Activated CD4-positive, alpha-beta T cell treated with anti-CD3 and anti-CD28 coated beads, Interleukin-2, amount 50 U/mL, for 16 hours (primary cell): ENCODE measurements at places on chromosomes 5 and 9.

DNA sequence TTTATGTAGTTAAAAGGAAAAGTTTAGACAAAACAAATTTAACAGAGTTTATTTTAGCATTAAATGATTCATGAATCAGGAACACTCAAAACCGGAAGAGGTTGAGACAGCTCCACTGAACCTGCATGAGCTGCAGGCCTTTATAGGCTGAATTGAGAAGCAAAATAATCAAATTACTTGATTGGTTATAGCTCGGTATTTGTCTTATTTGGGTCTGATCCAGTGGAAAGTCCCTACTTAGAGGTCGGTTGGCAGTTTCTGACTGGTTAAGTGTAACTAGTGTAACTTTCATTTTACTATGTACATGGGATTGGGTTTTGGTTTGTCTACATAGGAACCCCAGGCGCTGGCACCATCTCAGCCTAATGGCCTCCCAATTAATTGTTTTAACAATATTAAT, 74.1 kb upstream of the PIK3R1 start:
- peak; percentile 38 for DNase-seq

DNA sequence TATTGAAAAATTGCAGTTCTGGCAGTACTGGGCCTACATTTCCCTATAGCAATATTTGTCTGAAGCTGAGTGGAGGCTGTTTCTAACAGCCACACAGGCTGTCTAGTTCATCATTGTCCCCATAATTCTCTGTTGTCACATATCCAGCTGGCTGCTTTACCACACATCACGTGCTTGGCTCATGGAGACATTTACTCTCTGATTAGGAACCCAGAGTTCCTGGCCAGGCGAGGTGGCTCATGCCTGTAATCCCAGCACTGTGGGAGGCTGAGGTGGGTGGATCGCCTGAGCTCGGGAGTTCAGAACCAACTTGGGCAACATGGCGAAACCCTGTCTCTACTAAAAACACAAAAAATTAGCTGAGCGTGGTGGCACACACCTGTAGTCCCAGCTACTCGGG, 81.4 kb downstream of the PGM5 start:
- DNase-seq, result no peak

- DNase-seq, result no peak
Measured at GRCh38 chr9:38012767-38013450, 56.1 kb downstream of the SHB start.

DNA sequence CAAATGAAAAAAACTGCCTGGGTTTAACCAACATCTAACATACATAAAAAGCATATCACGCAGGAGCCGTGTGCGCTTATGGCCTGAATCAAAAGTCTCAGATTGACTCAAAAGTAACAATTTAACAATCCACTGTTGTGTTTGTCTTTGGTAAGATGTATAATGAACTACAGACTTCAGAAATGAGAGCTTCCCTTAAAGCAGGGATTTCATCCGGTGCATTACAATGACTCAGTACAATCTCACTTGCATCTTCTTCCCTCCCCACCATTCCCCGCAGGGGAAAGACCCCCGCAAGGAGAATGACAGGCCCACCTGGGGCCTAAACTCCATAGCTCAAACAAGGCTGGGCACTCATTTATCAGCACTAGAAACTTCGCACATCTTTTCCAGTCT, 1.4 kb downstream of the ZFR start:
- peak; percentile 80 for DNase-seq

DNA sequence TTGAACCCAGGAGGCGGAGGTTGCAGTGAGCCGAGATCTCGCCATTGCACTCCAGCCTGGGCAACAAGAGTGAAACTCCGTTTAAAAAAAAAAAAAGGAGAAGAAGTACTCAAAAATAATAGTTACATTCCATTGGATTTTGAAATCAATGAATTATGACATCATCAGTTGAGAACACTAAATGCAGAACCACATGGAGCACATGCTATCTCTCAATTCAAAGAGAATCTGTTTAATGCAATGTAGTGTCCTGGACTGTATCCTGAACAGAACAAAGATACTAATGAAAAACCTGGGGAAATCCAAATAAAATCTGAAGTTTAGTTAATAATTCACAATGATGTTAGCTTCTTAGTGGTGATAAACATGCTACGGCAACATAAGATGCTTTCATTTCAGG, 20.3 kb downstream of the CDC14B start:
- no peak for DNase-seq

DNA sequence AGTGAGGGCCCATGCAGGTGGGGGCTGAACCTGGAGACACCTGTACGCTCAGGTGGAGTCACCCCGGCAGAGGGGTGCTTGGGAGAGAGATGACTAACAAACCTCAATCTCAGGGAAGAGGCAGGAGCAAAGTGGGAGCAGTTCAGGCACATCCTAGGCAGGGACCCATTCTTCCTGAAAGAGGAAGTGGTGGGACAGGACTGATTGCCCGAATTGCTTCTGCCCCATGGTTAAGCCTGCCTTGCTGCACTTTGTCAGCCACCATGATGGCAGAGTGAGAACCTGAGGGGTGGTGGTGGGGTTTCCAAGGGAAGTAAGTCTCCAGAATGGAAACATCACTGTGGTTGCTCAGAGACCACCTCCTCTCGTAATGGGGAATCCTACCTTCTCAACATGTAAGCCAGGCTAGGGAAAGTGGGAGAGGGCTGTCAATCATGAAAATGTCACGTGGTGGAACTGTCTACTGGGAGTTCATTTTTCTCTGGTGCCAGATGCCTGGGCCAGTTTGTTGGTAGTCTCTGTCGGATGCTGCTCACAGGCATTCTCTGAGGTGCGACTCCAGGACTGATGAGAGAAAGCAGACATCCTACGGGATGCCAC, 150.4 kb downstream of the HSPA4 start:
- DNase-seq, result no peak

- DNase-seq, result peak; percentile 35
Measured at GRCh38 chr5:149264439-149265067, 7.1 kb upstream of the AFAP1L1 start.

DNA sequence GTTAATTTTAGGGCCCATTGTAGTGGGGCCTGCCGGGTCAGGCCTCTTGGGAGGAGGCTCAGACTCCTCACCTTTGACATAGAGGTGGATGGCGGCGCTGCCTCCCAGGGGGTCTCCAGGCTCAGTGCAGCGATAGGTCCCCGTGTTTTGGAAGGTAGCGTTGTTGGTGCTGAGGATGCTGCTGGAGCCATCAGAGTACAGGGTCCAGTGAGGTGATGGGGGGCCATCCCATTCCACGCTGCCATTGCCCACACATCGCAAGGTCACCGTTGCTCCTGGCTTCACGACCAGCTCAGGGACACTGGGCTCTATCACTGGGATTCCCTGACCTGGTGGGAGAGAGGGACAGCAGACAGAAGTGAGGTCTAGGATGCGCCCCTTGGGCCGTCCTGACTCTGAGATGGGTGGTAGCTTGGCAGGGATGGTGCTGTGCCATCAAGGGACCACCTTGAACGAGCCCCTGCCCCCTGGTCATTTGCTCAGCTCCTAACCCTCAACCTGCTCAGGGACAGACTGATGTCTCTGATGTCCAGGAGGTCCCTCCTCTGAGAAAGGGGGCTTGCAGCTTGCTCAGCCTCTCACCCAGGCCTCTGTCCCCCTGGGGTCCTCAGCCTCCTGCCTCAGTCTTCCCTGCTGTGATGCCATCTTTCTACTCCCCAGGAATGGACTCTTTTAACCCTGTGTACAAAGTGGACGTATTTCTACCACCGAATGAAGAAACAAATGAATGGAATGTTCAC, 5.5 kb downstream of the CSF1R start:
- no peak for DNase-seq

DNA sequence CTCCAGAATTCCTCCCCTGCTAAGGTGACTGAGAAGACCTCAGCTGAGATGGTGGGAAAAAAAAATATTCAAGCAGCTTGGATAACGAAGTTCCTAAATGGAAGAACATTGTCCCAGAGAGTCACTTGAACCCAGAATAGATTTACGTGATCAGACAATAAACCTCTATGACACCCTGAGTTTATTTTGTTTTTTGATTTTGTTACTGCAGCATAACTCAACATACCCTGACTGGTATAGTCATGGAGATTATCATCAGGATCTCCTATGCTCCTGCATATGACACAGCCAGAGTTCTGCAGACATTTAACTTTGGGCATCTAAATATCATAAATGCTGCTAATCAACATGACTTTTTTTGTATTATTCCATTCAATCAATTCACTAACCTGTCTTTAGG, 282.9 kb downstream of the RASEF start:
- no peak for DNase-seq

DNA sequence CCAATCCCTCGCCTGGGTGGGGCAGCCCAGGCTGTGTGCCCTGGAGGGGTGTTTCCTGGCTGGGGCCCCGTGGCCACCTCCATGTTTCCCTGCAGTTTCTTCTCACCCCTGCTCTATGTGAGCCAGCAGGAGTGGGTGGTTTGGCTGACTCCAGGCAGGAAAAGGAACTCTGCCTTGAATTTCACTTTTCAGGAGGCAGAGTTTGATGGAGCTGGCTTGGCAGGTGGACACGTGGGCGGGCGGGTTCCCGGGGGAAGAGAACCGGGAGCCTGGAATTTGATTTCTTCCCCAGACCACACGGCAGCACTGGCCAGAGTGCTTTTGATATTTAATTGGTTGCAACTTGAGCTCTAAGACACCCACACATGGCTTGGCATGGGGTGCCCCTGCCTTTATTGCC, 119.8 kb upstream of the PANK3 start:
- no peak for DNase-seq

DNA sequence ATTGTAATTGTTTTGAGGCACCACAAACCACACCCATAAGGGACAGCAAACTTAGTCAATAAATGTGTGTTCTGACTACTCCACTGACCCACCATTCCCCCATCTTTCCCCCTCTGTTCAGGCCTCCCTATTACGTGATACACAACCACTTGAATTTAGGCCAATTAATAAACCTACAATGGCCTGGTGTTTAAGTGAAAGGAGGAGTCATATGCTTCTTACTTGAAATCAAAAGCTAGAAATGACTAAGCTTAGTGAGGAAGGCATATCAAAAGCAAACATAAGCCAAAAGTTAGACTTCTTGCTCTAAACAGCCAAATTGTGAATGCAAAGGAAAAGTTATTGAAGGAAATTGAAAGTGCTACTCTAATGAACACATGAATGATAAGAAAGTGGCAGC, 14.6 kb downstream of the ZBTB43 start:
- DNase-seq, result peak; percentile 78

- no peak for DNase-seq
Measured at GRCh38 chr5:78108564-78108963, 185.9 kb downstream of the AP3B1 start.

- DNase-seq, result no peak
Measured at GRCh38 chr9:96440671-96441199, 9.2 kb upstream of the HABP4 start.

GRCh38 chr9:134442486-134443173, 116.4 kb downstream of the RXRA start:
- DNase-seq, result no peak

DNA sequence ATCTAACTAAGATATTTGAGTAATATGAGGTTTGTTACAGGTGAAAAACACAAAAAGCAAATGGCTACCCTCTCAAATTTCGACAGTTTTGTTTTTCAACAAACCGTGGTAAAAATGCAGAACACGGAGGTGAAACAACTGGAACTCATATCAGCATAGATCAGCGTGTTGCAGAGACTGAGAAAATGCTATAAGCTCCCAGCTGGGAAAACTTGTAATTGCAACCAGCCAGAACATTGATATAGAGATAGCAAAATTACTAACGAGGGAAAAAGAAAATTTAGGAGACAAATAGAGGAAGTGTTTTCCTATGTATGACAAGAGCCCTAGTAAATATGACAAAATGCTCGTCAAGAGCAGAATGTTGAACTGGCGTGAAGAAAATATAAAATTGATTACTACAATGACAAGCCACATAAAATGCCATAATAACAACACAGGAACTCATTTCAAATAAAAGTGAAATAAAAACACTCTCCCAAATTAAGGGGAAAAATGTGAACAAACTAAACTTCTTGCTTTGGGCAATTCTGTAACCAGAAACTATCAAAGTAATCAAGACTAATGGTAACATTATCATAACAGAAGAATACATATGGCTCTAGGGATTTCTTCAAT, 1989.8 kb downstream of the EFNA5 start:
- DNase-seq, result no peak

DNA sequence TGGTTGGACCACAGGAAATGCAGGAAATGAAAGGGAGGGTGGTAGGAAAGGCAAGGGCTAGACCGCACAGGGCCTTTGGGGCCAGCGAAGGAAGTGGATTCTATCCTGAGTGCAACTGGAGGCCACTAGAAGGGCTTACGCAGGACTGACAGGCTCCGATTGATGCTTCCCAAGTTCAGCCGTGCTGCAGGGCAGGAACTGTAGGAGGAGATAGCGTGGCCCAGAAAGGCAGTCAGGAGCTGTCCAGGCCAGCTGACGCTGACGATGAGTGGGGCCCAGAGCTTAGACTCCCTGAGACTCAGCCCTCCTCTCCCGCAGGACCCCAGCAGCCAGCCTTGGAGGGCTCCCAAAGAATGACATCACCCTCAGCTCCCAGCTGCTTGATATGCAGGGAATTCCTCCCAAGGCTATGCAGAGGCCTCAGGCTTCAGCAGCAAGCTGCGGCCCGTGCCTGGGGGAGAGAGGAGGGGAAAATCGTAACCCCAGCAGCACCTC, 48.8 kb downstream of the KCNIP1 start:
- DNase-seq, result no peak

- peak; percentile 25 for DNase-seq
Measured at GRCh38 chr9:1837453-1838084, 177.6 kb upstream of the SMARCA2 start.

DNA sequence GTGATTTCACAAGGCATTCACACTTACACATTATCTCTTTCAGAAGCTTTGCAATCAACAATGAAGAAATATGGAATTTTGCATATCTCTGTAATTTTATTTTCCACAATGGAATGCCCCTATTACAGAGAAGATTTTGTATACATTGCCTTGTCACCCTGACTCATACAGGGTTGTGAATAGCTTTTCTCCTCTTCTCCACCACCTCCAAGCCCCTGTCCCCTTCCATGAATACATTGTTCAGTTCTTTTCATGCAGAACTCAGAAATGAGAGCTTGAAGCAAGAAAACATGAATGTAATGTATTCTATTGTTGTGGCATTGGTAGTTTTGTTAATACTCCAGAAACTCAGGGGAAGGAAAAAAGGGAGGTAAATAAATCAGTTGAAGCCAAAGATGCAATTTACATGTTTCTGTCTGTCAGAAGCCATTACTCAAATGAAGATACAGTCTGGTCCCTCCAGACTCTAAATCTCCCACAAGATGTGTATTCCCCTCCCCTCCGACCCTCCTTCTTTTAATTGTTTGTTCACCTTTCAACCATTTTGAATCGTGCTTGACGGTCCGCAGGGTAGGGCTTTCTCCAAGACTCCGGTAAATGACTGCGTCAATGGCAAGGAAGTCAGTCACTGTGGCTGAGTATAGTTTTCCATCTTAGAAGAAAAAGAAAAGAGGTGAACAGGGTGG, 86.1 kb downstream of the SEMA6A start:
- DNase-seq, result no peak
